Activated CD4-positive, alpha-beta T cell treated with anti-CD3 and anti-CD28 coated beads for 36 hours (primary cell): ENCODE measurements at places on chromosomes 6 and 20.

DNA sequence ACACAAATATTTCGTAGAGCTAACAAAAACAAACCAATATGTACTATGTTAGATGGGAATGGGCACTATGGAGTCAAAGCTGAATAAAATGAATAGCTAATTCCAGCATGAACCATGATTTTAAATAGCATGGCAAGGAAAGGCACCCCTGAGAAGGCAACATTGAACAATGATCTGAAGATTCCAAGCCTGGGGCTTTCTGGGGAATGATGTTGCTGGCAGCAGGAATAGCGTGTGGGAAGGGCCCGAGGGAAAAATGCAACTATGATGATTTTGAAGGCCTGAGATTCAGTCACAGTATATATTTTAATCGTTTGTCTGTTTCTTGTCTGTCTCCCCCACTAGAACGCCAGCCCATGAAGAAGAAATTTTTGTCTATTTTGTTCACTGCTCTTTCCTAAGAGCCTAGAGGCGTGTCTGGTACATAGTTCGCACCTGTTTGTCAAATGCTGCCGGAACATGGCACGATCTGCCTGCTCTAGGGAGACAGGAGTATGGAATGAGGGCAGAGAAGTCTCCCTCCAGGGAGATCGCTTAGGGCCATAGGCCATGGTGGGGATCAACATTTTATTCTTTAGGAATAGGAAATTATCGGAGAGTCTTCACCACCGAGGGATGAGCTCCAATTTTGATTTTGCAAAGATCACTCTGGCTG is 84.8 kb upstream of the EYA2 start:
- DNase-seq: no peak

DNA sequence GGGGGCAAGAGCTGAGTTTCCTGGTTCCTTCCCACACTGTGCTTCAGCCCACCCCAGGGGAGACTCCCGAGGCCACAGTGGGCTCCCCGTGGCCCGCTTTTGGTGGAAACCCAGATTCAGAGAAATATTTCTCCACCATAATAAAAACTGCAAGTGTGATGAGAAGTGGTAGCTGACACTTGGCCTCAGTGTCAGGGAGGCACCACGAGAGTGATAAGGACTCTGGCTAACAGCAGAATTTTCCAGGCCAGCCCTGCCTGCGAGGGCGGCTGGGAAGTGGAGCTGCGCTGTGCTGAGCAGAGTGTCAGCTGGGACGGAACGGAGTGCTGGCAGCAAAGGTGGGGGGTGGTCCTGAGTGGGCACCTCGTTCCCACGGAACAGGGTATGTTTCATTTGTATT is 22.5 kb downstream of the SPATA2 start:
- DNase-seq: no peak

GRCh38 chr6:17066610-17067009 is 35.2 kb upstream of the STMND1 start:
- DNase-seq: no peak

GRCh38 chr6:42564506-42564825 is 637 bp downstream of the UBR2 start:
- DNase-seq: no peak

DNA sequence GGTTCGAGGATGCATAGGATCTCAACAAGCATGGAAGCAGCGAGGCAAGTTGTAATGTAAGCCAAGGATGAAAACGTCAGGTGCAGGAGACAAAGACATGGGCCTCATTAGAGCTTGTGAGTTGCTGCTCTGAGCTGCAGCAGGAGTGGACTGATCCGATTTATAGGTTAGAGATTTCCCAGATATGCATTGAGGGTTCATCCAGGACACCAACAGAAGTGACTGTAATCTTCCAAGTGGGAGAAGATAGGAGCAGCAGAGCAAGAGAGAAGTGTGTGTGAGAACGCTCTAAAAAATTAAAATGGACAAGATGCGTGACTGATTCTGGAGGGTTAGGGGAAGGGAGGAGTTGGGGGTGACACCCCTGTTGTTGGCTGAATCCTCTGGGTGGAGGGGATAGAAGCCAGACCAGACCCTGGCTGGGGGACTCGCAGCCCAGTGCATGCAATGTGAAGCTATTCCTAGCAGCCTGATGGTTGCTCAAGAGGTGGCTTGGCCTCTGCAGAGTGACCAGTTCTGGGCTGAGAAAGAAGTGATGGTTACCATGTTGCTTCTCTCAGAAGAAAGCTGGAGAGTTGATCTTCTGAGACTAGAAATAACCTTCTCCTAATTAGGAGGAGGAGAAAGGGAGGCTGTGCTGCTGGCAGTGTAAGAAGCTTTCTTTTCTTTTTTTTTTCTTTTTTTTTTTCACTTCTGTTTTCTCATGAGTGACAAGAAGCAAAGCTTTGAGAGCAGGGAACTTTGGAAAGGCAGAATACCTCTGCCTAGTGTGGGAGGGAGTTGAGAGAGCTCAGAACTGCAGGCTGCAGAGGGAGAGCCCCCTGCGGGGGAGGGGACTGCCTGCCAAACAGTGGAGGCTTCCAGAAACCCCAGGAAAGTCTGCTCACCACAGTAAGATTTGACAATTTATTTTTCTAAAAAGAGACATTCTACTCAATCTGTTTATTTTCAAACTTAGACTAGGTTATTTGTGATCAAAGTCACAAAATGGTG is 116.9 kb downstream of the SLX4IP start:
- peak; percentile 70 for DNase-seq
